ENCODE measurements at places on chromosomes 16 and 17.

GRCh38 chr17:39761861-39762496 is 24.2 kb downstream of the GRB7 start:
- no peak for DNase-seq

DNA sequence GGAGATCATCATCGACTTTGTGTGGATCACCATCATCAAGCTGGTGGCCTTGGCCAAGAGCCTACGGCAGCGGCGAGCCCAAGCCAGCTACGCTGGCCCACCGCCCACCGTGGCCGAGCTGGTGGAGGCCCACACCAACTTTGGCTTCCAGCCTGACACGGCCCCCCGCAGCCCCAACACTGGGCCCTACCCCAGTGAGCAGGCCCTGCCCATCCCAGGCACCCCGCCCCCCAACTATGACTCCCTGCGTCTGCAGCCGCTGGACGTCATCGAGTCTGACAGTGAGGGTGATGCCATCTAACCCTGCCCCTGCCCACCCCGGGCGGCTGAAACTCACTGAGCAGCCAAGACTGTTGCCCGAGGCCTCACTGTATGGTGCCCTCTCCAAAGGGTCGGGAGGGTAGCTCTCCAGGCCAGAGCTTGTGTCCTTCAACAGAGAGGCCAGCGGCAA is 72.5 kb downstream of the COG7 start:
- no peak for DNase-seq

DNA sequence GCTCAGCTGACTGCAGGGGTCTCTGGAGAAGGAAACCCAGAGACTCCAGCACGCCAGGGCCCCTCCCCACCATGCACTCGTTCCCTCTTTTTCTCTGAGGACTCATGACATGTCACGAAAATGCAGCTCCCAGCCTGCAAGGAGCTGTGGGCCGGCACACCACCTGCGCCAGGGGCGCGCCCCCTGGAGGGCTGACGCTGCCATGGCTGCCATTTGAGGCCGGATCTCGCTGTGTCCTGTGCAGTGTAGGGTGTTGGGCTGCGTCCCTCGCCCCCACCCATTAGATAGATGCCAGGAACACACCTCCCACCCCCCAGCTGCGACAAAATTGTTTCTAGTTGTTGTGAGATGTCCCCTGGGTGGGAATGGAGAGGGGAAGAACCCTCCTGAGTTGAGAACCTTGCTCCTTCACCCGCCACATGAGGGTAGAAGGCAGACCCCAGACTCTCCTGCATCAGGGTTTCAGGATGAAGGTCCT is 8.2 kb downstream of the SYNGR2 start:
- peak; percentile 76 for DNase-seq

DNA sequence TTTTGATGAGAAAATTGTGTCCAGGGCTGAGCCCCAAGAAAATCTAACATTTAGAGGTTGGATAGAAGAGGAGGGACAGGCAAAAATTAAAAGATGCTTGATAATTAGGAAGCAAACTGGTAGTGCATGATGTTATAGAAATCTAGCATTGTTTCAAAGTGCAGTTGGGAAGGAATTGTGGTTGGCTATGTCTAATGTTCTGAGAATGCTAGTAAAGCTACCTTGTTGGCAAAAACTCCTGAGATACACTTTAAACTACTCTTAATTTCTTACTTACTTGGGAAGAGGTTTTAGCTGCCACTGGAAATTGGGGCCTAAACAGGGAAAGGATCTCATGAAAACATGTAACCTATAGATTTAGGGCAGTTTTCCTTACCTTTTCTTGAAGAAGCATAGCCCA is 48.3 kb downstream of the MAP2K4 start:
- DNase-seq, result no peak

GRCh38 chr17:58172369-58173071 is 5.7 kb downstream of the OR4D2 start:
- DNase-seq, result no peak

DNA sequence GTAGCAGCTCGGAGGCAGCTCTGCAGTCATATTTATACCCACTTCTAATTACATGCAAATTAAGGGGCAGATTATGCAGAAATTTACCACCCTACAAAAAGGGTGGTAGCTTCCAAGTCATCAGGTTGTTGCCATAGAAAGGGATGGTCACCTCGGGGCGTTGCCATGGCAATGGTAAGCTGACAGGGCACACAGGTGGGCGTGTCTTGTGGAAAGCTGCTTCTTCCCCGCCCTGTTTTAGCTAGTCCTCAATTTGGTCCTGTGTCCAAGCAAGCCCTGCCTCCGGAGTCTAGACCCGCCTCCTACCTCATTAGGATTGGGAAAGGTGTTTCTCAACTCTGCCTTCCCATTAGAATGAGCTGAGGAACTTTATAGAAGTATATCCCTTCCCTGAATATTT is 98.7 kb downstream of the HS3ST2 start:
- DNase-seq, result no peak

GRCh38 chr17:62478424-62478879 is at the start of gene TLK2:
TLK2 (plus strand) TSS chr17:62478825; CDS start chr17:62481126, 2,301 bp downstream.
- peak; percentile 80 for DNase-seq

- no peak for DNase-seq
Measured at GRCh38 chr16:7303660-7304200, 28.9 kb upstream of the RBFOX1 start.

DNA sequence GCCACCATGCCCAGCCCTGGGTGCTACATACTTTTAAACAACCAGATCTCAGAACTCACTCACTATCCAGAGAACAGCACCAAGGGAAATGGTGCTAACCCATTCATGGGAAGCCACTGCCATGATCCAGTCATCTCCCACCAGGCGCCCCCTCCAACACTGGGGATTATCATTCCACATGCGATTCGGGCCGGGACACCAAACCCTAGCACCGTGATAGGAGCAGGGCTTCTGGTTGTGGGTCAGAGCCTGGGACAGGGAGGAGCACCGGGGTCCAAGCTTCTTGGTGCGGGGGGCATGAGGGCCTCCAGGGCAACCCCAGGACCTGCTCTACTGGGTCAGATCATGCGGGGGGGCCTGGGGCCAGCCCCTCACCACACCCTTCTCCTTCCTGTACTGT is 4.5 kb downstream of the TMEM235 start:
- no peak for DNase-seq

- no peak for DNase-seq
Measured at GRCh38 chr16:55530316-55530856, 21.5 kb downstream of the LPCAT2 start.

- DNase-seq, result no peak
Measured at GRCh38 chr17:41402161-41402560, 4.8 kb upstream of the KRT31 start.

DNA sequence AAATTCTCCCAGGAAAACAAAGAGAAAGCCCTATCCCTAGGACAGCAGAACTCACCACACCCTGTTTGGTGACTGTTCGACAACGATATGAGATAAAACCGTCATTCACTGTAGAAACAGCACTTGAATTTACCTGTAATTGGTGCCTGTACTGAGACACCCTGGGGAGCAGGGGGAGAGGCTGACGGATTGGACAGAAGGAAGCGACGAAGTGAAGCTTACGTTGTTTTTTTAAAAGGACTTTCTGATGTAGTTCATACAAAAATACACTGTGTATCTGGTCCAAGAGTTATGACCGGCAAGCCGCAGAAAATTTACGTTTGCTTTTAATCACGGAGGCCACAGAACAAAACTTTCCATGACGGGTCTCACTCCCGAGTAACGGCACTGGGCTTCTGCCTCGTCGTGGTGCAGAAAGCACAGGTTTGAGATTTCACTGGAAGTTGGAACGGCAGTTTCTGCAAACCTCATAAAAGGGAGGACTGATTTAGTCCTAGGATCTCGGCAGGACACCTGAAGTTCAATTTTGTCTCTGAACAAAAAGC is 9.7 kb downstream of the NXN start:
- no peak for DNase-seq

DNA sequence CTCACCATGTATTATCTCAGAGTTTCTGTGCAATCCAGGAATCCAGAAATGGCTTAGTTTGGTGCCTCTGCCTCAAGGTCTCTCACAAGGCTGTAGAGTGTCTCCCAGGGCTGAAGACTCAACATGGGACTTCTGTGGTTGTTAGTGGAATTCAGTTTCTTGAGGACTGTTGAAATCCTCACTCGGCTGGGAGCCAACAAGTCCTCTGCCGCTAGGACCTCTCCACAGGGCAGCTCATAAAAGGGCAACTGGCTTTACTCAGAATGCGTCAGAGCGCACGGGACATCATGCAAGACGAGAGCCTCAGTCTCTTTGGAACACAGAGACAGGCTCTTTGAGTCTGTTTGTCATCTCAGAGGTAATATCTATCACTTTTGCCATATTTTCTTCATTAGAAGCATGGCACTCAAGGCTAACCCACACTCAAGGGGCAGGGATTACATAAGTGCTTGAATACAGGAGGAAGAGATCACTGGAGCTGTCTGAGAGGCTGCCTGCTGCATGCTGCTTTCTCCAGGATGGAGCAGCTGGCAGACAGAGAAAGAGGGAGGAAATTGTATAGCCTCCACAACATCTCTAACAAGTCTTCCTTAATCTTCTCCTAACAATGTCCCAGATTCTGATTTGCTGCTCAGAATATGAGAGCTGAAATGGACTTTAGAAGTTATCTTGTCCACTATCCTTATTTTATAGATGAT is 97.5 kb upstream of the ASIC2 start:
- no peak for DNase-seq

- DNase-seq, result no peak
Measured at GRCh38 chr17:1272701-1273100, 2.5 kb downstream of the BHLHA9 start.

- DNase-seq, result no peak
Measured at GRCh38 chr17:3603119-3603869, 5.9 kb downstream of the TRPV1 start.

DNA sequence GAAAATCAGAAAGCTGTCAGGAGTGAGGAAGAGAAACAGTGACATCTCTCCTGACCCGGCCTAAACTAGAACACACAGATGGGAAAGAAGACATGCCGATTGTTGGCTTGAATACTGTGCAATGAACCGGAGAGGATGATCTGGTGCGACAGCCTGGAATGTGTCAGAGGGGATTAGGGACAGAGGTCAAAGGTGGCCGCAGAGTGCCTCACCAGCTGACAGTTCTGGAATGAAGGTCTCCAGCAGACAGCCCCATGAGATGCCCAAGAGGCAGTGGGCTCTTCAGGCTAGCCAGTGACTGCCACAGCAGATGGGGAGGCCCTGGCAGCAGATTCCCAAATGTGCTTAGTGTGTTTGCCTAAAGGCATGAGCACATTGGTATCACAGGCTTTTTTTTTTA is 623.2 kb downstream of the CDH8 start:
- DNase-seq, result no peak

GRCh38 chr17:79160980-79161636 is 86.5 kb downstream of the ENGASE start:
- DNase-seq, result no peak

- DNase-seq, result no peak
Measured at GRCh38 chr17:59366773-59367656, 35.6 kb downstream of the YPEL2 start.

DNA sequence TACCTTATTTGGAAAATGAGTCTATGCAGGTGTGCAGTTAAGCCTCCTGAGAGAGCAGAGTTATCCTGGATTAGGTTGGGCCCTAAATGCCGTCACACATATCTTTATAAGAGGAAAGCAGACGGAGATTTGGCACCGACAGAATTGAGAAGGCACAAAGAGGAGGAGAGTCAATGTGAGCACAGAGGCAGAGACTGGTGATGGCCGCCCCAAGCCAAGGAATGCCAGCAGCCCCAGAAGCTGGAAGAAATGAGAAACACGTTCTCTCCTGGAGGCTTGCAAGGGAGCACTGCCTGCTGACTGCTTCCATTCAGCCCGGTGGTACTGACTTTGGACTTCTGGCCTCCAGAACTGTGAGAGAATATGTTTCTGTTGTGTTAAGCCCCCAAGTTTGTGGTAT is 3.2 kb downstream of the SLC46A1 start:
- no peak for DNase-seq

- no peak for DNase-seq
Measured at GRCh38 chr16:3281222-3281820, 2.0 kb upstream of the ZNF263 start.

GRCh38 chr17:60311936-60312335 is 80.0 kb downstream of the USP32 start:
- no peak for DNase-seq

DNA sequence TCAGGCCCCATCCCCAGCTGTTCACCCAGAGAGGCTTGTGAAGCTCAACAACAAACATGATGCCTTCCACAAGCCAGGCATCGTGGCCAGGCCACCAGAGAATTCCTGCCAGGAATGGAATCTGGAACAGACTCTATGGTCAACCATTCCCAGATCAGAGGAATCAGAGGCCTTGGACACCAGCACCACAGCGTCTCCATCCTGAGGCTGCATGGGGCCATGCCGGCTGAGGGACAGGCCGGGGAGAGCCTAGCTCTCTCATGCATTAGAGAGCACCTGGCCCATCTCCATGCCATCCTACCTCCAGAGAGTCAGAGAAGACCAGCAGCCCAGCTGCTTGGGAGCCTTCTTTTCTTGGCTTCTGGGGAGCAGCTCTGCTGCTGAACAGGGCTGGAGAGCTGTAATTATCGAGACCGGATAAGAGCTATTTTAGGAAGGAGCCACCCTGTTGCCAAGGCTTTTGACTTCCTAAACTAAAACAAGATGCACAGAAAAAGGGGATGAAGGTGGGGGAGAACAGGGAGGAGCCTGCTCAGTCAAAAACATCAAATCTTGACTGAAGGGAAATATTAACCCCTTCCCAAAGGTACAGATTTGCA is 24.5 kb upstream of the MTMR4 start:
- no peak for DNase-seq

GRCh38 chr16:89192956-89193575 is 7.3 kb downstream of the SLC22A31 start:
- DNase-seq, result no peak

DNA sequence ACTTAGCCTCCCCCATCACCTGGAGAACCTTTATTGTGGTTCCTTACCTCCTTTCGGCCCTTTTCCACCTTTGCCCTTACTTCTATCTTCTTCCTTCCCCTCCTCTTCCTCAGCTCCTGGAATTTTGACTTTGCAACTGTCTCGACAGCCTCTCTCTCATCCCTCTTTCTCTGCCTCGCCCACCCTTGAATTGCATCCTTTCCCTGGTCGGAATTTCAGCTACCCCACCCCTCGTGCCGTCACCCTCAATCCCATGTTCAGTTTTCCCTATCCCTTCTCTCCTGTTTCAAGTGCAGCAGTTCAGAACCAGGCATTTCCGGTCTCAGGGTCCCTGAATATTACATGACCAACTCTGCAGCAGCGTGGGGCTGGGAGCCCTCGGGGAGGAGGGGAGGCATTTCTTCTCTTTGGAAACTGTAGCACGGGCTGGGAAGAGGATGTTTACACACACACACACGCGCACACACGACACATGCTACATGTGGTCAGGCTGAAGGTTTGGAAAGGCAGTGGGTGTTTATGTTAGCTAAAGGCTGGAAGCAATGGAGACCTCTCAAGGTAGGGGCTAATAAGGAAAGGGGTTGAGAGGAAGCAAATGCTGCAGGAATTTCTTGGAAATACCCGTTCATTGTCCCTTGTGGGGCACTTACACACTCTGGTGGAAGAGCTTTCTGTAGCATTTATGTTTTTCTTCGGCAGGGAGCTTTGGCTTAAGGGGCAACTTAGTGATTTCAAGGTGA is 971 bp downstream of the MINK1 start:
- no peak for DNase-seq

- DNase-seq, result no peak
Measured at GRCh38 chr17:29650396-29650795, 27.7 kb upstream of the CORO6 start.
